ENCODE measurements at places on chromosomes 7 and 10.

- H3K27ac ChIP-seq: no peak overlapping the region
- DNase-seq: no peak
- H3K4me3 ChIP-seq: no peak overlapping the region
- no peaks in the 10 kb centered on the region for H3K36me3 ChIP-seq
Measured at GRCh38 chr7:112052993-112053736, 153.0 kb downstream of the DOCK4 start.

GRCh38 chr10:50575477-50576244, 48.1 kb downstream of the SGMS1 start:
- no peak overlapping the region for H3K27ac ChIP-seq
- no peaks in the 10 kb centered on the region for H3K36me3 ChIP-seq
- H3K4me1 ChIP-seq: peaks cover 9% of the 10 kb centered on the region
- H3K27me3 ChIP-seq: no peaks in the 10 kb centered on the region

DNA sequence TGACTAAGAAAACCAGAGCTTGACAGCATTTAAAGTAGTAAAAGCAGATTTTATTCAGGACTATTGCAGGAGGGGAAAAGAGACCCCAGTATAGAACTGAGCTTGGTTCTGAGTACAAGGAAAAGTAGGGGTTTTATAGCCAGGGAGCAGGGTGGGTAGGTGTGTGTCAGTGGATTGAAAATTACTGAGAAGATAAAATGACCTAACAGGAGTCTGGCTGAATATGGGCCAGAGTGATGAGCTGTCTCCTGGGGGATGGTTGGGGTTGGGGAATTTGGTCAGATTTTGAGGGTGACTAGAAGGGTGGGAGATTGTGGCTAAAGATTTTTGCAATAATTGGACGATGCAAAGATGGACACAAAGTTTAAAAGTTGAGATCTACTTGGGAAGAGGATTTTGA, 114.0 kb downstream of the ST7 start:
- no peak for DNase-seq
- no peak overlapping the region for H3K27ac ChIP-seq
- H3K27me3 ChIP-seq: no peaks in the 10 kb centered on the region
- H3K4me1 ChIP-seq: no peaks in the 10 kb centered on the region

GRCh38 chr7:514651-515598, 4.7 kb downstream of the PDGFA start:
- peaks cover 3% of the 10 kb centered on the region for H3K27me3 ChIP-seq
- peaks cover 25% of the 10 kb centered on the region for H3K4me1 ChIP-seq
- H3K27ac ChIP-seq: no peak overlapping the region
- H3K4me3 ChIP-seq: no peak overlapping the region
- DNase-seq: no peak

- H3K4me3 ChIP-seq: no peak overlapping the region
- H3K27me3 ChIP-seq: no peaks in the 10 kb centered on the region
- no peaks in the 10 kb centered on the region for H3K4me1 ChIP-seq
- H3K27ac ChIP-seq: no peak overlapping the region
- no peak for DNase-seq
Measured at GRCh38 chr10:109245821-109246220, 677.5 kb downstream of the XPNPEP1 start.

- H3K36me3 ChIP-seq: no peaks in the 10 kb centered on the region
- H3K27me3 ChIP-seq: no peaks in the 10 kb centered on the region
- no peak for DNase-seq
- no peak overlapping the region for H3K4me3 ChIP-seq
- no peaks in the 10 kb centered on the region for H3K4me1 ChIP-seq
Measured at GRCh38 chr7:71543396-71543795, 411.5 kb downstream of the GALNT17 start.

- H3K4me3 ChIP-seq: no peak overlapping the region
- no peak for DNase-seq
- no peak overlapping the region for H3K27ac ChIP-seq
- H3K4me1 ChIP-seq: no peaks in the 10 kb centered on the region
Measured at GRCh38 chr10:1574719-1575118, 162.6 kb downstream of the ADARB2 start.

- H3K27ac ChIP-seq: no peak overlapping the region
- no peak for DNase-seq
- no peaks in the 10 kb centered on the region for H3K4me1 ChIP-seq
- H3K27me3 ChIP-seq: no peaks in the 10 kb centered on the region
- H3K36me3 ChIP-seq: no peaks in the 10 kb centered on the region
Measured at GRCh38 chr10:119225083-119225658, 17.8 kb downstream of the GRK5 start.

Data from trophoblast cell (in vitro differentiated cells and primary cell).